Posterior vena cava (tissue), 2 donors: ENCODE measurements at places on chromosomes 7 and 10. TPM values are rescaled to one million over a fixed set of nuclear protein-coding genes. Genes with fewer than 3 reads are reported as not detected.

GRCh38 chr10:104577861-104578521 lies 63.1 kb upstream of the SORCS3 start:
- DNase-seq = no peak

GRCh38 chr10:91251430-91252056 lies 31.1 kb downstream of the PCGF5 start:
- DNase-seq = no peak

DNA sequence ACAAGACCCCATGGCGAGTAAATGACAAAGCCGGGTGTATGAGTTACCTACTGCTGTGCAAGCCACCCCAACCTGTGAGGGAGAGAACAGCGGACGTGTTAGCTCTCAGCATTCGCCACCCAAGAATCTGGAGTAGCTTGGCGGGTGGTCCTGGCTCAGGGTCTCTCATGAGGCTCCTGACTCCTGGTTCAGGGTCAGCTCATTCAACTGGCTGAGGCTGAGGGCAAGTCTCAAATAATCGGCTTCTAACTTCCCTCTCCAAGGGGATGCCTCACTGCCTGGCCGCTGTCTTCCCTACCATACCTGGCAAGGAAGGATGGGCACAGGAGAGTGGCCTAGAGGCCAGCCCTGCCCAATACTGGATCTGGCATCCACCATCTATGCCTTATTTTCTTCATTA lies 94.2 kb downstream of the HTR5A start:
- no peak for DNase-seq

- DNase-seq = no peak
Measured at GRCh38 chr10:62462461-62462860, 88.3 kb downstream of the ZNF365 start.

DNA sequence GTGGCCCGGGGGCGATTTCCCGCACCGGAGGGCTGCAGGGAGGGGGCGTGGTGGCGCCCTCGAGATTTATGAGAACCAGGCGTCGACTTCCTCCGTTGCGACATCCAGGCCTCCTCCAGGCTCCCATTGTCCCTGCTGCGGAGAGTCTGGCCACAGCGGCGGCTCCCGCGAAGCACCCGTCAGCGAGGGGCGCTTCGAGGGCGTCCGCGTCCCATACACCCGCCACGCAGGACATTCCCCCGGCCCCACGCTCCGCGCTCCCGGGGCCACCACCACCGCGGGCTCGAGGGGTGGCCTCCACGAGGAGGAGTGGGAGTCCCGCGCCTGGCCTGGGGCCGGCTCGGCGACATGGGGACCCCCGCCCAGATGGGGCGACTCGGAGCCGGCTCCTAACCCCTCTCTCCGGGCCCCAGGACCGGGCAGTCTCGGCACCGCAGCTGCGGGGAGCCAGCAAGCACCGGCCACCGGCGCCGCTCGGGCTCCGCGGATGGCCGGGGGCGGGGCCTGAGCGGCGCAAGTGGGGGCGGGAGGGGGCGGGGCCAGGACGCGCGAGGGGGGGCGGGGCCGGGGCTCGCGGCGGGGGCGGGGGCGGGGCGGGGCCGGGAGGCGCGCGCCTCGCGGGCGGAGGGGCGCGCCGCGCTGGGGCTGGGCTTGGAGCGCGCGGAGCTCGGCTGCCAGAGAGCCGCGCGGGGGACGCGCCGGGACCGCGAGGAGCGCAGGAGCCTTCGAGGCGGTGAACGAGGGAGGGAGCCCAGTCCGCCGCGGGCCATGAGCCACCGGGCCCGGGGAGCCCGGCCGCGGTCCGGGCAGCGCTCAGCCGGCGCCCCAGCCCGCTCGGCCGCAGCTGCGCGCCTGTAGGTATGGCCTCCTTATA lies at the start of gene SH2B2:
Gene SH2B2 (plus strand): TSS at position 632 of the 874 bp plus-strand sequence. CDS start 13,683 bp downstream, outside the sequence.
- DNase-seq = peak; percentile 94

DNA sequence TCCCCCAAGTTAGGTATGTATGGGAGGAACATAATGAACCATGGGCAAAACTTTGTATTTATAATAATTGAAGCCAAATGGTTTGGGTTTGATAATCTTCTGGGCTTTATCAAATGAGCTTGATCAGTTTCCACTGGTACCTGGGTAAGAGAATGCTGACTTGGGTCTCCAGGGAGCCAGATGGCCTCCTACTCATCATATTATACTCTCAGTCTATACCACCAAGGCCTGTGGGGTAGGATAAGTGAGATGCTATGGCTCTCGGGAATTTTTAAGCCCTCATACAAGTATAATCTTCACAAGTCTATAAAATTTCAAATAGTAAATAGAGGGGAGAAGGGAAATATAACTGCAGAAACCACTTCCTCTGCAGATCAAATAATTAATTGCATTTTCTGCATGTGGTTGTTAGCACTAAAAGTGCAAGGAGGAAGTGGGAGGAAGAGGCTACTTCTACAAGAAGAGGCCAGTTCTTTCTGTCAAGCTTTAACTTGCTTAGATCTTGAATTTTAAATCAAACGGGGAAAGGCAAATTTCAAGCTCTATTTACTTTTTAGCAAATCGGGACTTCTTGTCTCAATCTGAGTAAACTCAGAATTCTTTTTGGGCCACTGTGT lies 349.0 kb downstream of the SORCS1 start:
- DNase-seq = no peak

GRCh38 chr7:38863601-38864291 lies 45.2 kb downstream of the VPS41 start:
- DNase-seq = no peak

DNA sequence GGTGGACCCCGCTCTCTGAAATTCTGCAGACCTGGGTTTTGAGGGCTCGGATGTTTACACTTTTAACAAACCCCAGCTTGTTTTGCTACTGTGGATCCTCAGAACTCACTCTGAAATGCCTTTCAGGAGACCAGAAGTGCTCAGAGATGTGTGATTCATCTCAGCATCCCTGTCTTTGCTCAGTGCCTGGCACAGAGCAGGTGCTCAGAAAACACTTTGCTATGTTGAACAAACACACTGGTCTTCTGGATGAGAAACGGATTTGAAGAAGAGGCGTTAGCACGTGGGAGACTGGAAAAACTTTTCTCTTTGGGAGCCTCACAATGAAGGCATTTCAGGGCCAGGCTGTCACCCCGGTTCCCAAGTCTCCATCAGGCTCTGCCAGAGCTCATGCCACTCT lies 53.3 kb downstream of the SH3PXD2A start:
- DNase-seq = no peak

- no peak for DNase-seq
Measured at GRCh38 chr10:116848032-116848943, 1.0 kb upstream of the ENO4 start.

DNA sequence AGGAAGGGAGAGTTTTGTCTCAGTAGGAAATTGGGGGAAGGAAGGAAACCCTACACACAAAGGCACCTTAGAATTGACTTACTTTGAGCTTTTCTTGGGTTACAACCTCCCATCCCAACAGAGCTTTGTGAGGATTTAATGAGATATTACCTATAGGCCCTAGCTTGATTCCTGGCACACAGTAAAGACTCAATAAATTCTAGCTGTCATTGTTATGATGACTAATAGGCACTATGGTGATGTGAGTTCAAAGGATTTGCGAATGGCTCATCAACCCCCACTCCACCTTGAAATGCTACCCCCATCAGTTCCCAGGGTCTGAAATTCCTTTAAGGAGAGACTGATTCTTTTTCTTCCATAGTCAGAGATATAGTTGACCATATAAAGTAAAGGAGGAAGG lies 67.9 kb upstream of the SMNDC1 start:
- DNase-seq = no peak

GRCh38 chr7:24227603-24228359 lies 56.2 kb upstream of the NPY start:
- DNase-seq = no peak

- no peak for DNase-seq
Measured at GRCh38 chr10:34475786-34476185, 339.3 kb downstream of the PARD3 start.

GRCh38 chr7:24718431-24718831 lies 38.8 kb downstream of the GSDME start:
- no peak for DNase-seq

GRCh38 chr10:122310311-122311050 lies 39.4 kb downstream of the BTBD16 start:
- DNase-seq = no peak

DNA sequence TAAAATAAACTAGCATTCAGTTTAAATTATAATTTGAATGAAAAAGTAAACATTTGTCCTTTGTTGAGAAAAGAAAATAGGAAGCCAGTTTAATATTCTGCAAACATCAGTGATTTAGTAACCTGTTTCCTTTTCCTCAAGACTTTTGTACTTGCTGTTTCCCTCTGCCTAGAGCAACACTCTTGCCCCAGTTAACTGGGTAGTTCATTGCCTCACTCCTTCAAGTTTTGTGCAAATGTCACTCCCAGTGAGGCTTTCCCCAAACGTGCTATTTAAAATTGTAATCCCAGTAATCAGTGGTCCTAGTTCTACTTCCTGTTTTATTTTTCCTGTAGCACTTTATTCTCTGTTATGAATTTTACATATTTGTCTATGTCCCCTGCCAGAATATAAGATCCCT lies 23.8 kb downstream of the DLD start:
- no peak for DNase-seq

GRCh38 chr7:141676618-141677017 lies 25.3 kb downstream of the DENND11 start:
- DNase-seq = no peak

DNA sequence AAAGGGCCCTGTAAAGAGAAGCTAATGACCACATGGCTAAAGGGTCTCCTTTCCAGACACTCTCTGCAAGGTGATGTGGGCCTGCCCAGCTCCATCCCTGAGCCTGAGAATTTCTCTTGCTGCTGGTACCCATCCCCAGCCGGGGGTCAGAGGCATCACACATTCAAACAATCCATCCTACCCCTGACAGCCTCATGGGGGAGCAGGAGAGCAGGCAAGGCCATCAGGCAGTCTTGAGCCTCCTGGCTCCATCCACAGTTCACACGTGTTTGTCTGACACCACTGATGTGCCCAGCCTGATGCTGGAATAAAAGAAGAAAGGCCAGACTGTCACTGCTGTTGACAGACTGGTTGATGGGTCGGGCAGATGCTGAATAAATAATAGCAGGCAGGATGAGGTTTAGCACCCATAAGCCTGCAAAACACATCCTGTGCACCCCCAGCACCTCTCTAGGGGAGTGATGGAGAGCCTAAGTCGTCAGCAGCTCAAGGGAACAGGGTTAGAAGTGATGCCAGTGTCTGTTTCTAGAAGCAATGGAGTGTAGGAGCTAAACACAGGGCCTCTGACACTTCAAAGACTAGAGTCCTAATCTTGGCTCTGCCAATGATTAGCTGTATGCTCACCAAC lies 43.5 kb downstream of the TLL2 start:
- DNase-seq = no peak

- DNase-seq = no peak
Measured at GRCh38 chr7:99451936-99452335, 13.2 kb downstream of the CPSF4 start.

DNA sequence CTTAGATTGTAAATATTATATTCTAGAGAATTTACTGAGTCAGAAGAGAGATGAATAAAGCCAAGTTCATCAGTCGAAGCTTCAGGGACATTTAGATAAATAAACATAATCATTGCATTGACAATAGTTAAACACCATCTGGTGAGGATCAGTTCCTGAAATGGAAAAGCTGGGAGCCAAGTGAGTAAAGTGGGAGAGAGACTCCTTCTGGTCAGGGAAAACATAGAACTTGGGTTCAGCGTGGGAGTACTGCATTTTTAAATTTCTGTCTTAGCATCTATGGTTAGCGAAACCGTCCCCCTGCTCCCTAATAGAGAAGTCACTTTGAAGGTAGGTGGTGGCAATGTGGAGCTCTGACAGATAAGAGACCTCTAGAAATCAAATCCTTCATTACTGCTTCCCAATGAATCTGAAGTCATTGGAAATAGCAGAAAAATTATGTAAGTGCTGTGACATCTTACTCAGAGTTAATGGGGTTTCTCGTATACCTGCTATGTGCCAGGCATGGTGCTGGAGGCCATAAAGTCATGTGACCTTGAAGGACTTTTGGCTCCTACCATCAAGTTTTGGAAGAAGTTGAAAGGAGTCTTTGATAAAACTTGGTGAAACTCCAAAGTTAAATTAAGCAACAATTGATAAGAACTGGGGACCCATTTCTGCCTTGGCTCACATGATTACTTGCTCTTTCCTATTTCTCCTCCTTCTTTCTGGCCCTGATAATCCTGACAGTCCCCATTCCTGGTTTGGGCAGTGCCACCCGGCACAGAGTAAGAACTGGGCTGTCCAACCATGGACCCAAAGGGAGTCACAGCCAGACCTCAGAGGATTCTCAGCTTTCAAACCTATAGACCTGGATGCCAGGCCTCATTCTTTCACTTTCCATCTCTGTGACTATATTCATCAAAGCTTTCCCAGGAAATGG lies 211.2 kb downstream of the C7orf25 start:
- DNase-seq = no peak

- no peak for DNase-seq
Measured at GRCh38 chr10:917999-918398, 13.5 kb downstream of the LARP4B start.

- no peak for DNase-seq
Measured at GRCh38 chr7:133040178-133040577, 41.7 kb downstream of the CHCHD3 start.

DNA sequence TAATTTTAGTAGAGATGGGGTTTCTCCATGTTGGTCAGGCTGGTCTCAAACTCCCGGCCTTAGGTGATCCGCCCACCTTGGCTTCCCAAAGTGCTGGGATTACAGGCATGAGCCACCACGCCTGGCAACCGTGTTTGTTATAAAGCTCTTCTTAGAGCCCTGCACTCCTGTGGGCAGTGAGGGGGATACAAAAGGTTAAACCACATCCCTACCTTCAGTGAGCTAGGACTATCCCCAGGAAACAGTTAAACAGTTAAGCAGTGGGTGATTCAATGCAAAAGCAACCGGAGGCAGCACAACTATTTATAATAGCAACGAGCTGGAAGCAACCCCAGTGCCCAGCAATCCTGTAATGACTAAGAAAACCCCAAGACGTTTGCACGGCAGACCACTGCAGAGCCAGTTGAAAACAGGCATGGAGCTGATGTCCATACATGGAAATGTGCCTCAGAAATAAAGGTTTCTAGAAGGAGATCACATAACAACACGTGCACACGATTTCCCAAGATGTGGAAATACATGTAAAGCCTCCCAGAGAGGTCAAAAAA lies 107.2 kb upstream of the LYZL2 start:
- peak; percentile 83 for DNase-seq

GRCh38 chr7:149866779-149867447 lies 6.9 kb upstream of the ATP6V0E2 start:
- no peak for DNase-seq

- DNase-seq = no peak
Measured at GRCh38 chr10:6514180-6514579, 65.9 kb downstream of the PRKCQ start.

ZNF365 gene
- 0.10 TPM for total RNA-seq

MOGAT3 gene
- total RNA-seq = not detected

PVRIG gene
- total RNA-seq = 0.42 TPM

MORN4 gene
- total RNA-seq = 6.5 TPM

PLEKHA1 gene
- 42.3 TPM for total RNA-seq

CALML5 gene
- total RNA-seq = not detected

RASA4B gene
- 12.1 TPM for total RNA-seq

NANOS1 gene
- 1.5 TPM for total RNA-seq

ASIC3 gene
- total RNA-seq = 1.4 TPM

GNAT3 gene
- not detected for total RNA-seq

GIMAP6 gene
- 24.5 TPM for total RNA-seq

PDE6C gene
- total RNA-seq = not detected
